Activated CD4-positive, CD25-positive, alpha-beta regulatory T cell treated with anti-CD3 and anti-CD28 coated beads, Interleukin-2, amount 50 U/mL, for 16 hours (primary cell): ENCODE measurements at places on chromosomes 5 and 9.

DNA sequence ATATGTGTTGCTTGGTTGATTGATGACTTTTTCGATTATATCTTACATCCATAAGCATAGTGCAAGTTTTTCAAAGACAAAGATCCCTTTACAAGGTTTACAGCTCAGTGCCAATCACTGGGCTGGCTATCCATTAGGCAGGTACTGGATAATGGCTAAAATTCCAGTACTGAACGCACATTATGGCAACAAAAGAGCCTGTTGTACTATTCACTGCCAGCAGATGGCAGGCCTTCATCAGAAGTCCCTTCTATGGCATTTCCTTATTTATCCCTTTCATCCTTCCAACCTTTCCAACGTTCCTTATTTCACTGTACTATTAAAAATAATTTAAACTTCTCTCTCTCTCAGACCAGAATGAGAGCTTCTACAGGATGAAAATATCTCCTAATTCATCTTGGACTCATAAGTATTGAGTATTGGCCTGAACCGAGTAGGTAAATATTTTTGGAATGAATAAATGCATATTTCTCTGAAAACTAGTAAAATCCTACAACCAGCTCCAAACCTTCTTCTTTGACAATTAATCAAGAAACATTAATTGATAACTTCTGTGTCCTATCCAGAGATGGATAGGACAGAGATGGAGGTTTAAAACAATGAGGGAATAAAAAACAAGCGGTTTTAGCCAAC is 6.7 kb upstream of the WNT8A start:
- no peak for DNase-seq

GRCh38 chr5:134491841-134492442 is 33.5 kb upstream of the JADE2 start:
- no peak for DNase-seq

DNA sequence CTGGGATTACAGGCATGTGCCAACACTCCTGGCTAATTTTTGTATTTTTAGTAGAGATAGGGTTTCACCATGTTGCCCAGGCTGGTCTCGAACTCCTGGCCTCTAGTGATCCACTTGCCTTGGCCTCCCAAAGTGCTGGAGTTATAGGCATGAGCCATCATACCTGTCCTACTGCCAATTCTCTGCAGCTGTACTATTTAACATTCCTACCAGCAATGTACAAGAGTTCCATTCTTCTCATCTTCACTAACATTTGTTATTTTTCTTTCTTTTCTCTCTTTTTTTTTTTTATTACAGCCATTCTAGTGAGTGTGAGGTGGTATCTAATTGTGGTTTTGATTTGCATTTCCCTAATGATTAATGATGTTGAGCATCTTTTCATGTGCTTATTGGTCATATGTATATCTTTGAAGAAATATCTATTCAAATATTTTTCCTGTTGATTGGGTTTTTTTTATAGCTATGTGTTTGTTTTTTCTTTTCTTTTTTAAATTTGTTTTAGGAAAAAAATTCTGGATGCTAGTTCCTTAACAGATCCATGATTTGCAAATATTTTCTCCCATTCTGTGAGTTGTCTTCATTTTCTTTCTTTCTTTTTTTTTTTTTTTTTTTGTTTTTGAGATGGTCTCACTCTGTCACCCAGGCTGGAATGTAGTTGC is 17.4 kb downstream of the ANKHD1 start:
- no peak for DNase-seq

DNA sequence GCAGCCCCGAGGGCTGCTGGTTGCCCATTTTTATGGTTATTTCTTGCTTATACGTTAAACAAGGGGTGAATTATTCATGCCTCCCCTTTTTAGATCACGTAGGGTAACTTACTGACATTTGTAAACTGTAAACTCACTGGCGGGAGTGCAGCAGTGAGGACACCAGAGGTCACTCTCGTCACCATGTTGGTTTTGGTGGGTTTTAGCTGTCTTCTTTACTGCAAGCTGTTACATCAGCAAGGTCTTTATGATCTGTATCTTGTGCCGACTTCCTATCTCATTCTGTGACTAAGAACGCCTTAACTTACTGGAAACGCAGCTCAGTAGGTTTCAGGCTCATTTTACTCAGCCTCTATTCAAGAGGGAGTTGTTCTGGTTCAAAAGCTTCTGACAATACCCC is 155.0 kb upstream of the PRDM9 start:
- no peak for DNase-seq

DNA sequence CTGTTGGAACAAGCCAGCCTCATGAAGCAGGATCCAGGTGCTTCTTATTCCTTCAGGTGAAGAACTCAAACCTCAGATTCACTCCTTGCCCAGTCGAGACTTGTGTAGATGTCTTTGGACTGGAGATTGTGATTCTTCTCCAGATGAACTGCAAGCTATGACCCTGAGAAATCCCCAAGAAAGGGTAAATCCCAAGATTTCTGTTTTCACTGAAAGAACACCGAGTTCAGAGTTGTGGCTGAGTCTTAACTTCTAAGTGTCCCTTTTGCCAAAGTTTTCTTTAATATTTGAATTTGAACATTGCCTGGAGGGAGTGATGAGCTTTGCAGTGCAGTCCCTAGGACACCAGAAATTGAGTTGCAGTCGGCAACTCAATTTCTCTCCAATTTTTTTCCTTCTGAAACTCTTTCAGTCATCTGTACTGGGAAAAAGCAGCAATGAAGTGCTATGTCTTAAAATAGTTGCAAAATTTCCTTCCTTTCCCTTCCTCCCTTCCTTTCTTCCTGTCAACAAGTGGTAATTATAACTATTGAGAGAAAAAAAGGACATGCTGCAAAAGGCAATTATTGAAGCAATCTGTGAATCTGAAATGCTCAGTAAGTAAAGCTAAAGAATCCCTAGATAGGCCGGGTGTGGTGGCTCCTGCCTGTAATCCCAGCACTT is 56.1 kb downstream of the ANKRD55 start:
- no peak for DNase-seq

- DNase-seq: no peak
Measured at GRCh38 chr9:76619640-76620039, 144.6 kb upstream of the PCA3 start.

DNA sequence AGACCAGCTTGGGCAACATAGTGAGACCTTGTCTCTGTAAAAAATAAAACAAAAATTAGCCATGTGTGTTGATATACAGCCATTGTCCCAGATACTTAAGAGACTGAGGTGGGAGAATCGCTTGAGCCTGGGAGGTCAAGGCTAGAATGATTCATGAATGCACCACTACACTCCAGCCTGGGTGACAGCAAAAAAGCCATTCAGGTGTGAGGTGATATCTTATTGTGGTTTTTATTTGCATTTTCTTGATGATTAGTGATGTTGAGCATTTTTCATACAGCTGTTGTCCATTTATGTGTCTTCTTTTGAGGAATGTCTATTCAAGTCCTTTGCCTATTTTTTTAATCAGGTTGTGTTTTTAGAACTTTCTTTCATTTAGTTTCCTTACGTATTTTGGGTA is 23.2 kb downstream of the MTAP start:
- no peak for DNase-seq

GRCh38 chr5:16932401-16932800 is 3.7 kb downstream of the MYO10 start:
- DNase-seq: no peak

DNA sequence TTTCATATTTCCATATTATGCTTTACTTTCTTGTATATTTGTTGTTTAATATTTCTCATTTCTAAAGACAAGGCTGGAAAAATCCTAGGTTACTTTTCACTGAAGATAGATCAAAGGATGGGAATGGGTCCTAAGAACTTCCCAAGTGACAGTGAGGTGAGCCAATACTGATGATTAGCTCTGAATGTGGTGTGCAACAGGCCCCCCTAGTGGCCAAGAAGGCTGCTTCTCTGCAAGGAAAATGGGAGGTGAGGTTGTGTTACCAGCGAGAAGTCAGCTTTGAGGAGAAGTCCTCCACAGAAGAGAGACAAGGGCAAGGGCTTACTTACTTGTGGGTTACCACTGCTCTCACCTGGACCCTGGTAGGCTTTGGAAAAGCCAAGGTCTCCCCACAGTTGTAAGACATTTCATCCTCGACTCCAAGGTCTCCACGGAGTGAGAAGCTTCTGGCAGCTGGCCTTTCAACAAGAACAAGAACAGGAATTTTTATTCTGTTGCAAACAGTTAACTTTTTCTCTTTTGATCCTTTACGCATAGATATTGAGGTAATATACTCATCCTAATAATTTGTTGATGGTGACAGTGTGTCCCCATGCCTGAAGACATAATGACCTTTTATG is 69.9 kb downstream of the MAMDC2 start:
- no peak for DNase-seq

GRCh38 chr9:2290382-2290781 is 275.2 kb downstream of the SMARCA2 start:
- no peak for DNase-seq

DNA sequence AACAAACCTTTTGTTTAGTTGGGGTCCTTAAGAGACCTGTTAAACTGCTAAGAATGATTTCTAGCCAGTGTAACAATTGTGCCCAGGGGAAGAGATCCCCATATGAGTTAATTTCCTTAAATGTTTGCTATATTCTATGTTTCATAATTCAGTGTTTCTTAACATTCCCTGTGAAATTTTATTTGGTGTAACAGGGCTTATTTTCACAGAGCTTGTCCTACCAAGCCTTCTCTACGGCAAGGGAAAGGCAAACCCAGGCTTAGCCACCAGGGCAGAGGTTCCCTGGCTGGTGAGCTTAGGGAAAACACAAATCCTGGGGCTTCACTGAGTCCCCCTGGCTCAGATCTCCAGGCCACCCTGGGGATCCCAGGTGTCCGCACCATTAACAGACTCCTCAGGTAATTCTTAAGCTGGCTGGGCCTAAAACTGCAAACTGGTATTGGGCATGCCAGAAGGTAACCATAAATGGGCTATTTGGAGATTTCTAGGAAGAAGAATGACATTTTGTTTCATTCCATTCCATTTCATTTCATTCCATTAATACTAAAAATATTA is 17.0 kb upstream of the LCP2 start:
- no peak for DNase-seq

GRCh38 chr9:38214432-38214831 is 145.4 kb upstream of the SHB start:
- no peak for DNase-seq

DNA sequence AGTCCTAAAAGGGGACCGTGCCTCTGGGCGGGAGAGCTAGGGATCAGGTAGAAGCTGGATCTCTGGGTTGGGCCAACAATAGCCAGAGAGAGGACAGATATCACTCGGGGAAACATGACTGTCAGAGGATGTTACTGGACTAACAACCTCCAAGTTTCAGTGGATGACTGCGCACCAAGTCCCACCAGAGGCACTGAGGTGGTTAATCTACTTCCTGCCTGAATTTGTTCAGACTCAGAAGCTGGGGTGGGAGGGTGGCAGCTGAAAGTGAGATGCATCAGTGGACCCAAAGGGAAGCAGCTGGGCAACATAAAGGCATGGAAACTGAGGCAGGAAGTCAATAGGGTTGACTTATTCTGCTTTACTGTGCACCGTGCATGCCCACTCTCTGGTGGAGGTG is 130.1 kb upstream of the SLC44A1 start:
- DNase-seq: no peak

- DNase-seq: no peak
Measured at GRCh38 chr9:16247188-16247875, 623.1 kb downstream of the BNC2 start.

DNA sequence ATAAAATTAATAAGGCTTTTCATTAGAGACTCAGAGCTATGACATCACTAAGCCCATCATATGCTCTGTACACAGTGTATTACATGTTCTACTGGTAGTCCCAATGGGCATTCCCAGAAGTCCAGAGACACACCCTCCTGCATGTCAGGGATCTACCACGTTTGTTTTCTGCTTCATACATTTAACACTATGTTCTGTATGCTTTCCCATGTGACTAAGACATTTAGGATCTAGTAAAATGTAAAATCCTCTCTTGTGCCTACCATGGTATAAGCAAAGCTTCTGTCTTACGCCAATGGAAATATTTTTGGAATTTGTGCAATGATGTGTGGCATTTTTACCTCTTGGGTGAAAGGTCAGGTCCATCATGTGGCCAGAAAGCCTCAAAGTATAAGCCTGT is 192.4 kb downstream of the ADAMTSL1 start:
- DNase-seq: no peak

DNA sequence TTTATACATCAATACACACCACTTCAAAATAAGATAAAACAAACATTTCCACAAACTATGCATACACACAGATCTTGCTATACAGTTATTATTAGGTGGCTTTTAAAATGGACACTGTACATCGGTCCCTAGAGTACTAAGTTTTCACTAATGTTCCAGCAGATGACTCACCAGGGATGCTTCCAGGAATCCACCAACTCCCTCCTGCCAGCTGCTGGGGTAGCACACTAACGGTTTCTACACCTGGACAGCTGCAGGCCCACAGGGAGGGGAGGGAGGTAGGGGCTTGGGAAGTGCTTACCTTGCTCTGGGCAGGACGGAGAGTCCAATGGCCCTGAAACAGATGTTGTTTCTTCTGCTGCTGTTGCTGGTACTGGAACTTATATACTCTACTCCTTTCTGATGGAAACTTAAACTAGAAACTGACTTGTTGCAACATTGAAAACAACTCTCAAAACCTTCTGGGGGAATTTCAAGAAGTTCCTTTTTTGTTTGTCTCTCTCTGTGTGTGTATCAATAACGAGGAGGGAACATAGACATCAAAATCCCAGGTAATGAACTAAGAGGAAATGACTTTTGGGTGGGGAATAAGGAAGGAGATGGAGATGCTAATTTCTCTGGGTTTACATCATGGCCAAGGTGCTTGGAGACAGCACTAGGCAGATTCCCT is at the start of gene IL12B:
IL12B (minus strand) TSS at position 357 of the 670 bp plus-strand sequence. CDS start 3,705 bp downstream, outside the sequence.
- no peak for DNase-seq

DNA sequence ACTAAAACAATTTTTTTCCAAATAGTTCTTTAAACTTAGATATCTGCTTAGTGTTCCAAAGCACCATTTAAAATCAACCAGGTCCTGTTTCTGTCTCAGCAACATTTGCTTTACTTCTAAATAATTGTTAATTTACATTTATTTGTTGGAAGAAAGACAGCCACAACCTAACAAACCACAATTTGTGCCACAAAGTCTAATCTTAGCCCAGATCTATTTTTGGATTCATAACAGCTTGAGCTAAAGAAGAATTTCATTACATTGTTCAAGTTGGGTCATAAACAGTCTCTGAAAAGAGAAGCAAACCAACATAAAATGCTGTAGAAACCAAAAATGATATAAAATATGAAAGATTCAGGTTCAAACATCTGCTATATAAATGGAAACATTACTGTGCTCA is 24.4 kb downstream of the MLLT3 start:
- no peak for DNase-seq
